CD8-positive, alpha-beta memory T cell (primary cell): ENCODE measurements at places on chromosomes 4 and X. TPM values are rescaled to one million over a fixed set of nuclear protein-coding genes. Genes with fewer than 3 reads are reported as not detected.

PLP1 gene
- not detected for total RNA-seq

SUPT20HL2 gene
- not detected for total RNA-seq

JADE1 gene
- 28.4 TPM for total RNA-seq

NBDY gene
- total RNA-seq = 34.8 TPM

ETNPPL gene
- total RNA-seq = not detected

PLXNB3 gene
- 0.51 TPM for total RNA-seq
